ENCODE measurements at places on chromosomes 5 and 9. TPM values are rescaled to one million over a fixed set of nuclear protein-coding genes. Genes with fewer than 3 reads are reported as not detected.

TAF11L2 gene
- not detected for total RNA-seq

- no peaks in the 10 kb centered on the region for H3K27me3 ChIP-seq
- no peaks in the 10 kb centered on the region for H3K36me3 ChIP-seq
- no peak overlapping the region for H3K4me3 ChIP-seq
- no peak for DNase-seq
These were observed 184.8 kb upstream of the RASEF start for GRCh38 chr9:83247732-83248131.

EGFLAM gene
- 1.4 TPM for total RNA-seq

CER1 gene
- not detected for total RNA-seq

ABL1 gene
- 61.4 TPM for total RNA-seq

DNA sequence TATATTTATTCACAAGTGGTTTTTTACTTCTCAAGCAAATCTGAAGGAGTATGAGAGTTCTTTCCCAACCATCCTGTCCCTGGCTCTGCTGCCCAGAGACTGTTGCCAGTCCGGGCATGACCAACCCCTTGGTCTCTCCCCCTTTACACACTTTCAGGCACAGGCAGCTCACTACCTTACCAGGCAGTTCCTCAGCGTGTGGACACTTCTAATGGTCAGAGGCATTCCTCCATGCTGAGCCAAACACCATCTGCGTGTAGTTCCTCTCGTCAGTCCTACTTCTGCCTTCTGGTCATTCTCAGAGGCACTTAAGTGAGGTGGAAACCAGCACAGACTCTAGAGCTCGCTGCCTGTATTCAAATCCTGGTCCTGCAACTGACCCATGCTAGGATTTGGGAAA is 56.1 kb downstream of the TSTD2 start:
- peaks cover 40% of the 10 kb centered on the region for H3K36me3 ChIP-seq
- no peaks in the 10 kb centered on the region for H3K27me3 ChIP-seq
- H3K4me1 ChIP-seq = no peaks in the 10 kb centered on the region
- no peak overlapping the region for H3K4me3 ChIP-seq

GRCh38 chr5:36151434-36152323 is at the start of the genes LMBRD2 and SKP2:
LMBRD2 (minus strand) TSS chr5:36151887; CDS start chr5:36143349, 8,538 bp downstream.
SKP2 (plus strand) TSS chr5:36152111; CDS start chr5:36152263, 152 bp downstream.
- peak; percentile 96 for DNase-seq
- H3K4me1 ChIP-seq = peaks cover 74% of the 10 kb centered on the region
- peak within 1 kb of the TSS; percentile 85 for H3K27ac ChIP-seq
- peaks cover 18% of the 10 kb centered on the region for H3K36me3 ChIP-seq
- H3K27me3 ChIP-seq = no peaks in the 10 kb centered on the region

GRCh38 chr5:116527582-116527981 is 47.0 kb downstream of the SEMA6A start:
- no peaks in the 10 kb centered on the region for H3K27me3 ChIP-seq
- no peaks in the 10 kb centered on the region for H3K36me3 ChIP-seq
- no peak overlapping the region for H3K4me3 ChIP-seq
- H3K4me1 ChIP-seq = peaks cover 6% of the 10 kb centered on the region
- H3K27ac ChIP-seq = no peak overlapping the region
- no peak for DNase-seq

DNA sequence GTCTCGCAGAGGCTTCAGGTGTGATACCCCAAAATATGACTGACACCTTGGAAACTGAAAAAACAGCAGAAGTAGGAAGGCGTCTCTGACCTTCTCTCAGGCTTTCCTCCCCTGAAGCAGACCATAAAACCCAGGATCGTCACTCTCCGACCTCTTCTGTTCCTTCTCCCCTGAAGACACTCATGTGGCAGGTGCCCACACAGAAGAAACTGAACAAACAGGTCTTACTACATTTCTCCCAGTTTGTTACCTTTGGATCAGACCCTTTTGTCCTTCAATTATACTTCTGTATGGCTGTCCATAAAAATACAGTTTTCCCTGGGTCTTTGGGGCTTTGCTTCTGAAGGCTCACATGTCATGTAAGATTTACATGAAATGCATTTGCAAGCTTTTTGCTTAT is 10.3 kb upstream of the PRUNE2 start:
- no peak overlapping the region for H3K27ac ChIP-seq

DNA sequence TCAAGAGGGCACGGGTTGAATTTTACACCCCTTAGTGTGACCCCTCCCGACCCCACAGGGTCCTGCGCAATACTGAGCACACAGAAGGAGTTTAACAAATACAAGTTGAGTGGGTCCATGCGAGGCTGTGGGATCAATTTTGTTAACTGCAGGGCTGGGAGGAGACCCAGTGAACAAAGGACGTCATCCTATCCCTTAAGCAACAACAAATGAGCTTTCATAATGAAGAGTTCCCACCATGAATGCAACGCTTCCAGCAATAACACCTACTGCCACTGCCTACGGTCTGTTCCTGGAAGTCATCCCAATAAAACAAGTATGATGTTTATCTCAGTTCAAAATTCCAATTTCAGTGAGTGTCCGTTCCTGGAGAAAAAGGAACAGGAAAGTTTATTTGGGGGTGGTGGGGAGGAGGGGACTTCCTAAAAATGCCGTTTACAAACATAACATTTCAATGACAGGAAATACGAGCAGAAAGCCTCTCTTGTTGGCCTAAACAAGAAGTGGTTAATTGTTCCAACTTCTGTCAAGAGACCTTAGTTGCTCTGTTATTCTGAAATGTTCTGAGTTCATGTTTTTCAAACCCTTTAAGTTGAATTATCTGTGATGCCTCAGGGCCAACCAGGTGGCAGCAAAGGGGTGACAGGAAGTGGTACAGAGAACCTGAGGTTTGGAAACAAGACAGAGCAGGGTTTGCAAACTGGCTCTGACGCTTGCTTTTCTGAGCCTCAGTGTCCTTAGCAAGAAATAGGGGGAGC is 65.8 kb upstream of the PLPP6 start:
- no peak overlapping the region for H3K4me3 ChIP-seq
- H3K36me3 ChIP-seq = peaks cover 12% of the 10 kb centered on the region
- peaks cover 10% of the 10 kb centered on the region for H3K4me1 ChIP-seq

GRCh38 chr9:120918931-120919842 is 7.4 kb downstream of the TRAF1 start:
- DNase-seq = no peak
- peak overlapping the region; percentile 93 for H3K27ac ChIP-seq
- no peak overlapping the region for H3K4me3 ChIP-seq
- peaks cover 91% of the 10 kb centered on the region for H3K4me1 ChIP-seq

ANXA2R gene
- 3.5 TPM for total RNA-seq

DNA sequence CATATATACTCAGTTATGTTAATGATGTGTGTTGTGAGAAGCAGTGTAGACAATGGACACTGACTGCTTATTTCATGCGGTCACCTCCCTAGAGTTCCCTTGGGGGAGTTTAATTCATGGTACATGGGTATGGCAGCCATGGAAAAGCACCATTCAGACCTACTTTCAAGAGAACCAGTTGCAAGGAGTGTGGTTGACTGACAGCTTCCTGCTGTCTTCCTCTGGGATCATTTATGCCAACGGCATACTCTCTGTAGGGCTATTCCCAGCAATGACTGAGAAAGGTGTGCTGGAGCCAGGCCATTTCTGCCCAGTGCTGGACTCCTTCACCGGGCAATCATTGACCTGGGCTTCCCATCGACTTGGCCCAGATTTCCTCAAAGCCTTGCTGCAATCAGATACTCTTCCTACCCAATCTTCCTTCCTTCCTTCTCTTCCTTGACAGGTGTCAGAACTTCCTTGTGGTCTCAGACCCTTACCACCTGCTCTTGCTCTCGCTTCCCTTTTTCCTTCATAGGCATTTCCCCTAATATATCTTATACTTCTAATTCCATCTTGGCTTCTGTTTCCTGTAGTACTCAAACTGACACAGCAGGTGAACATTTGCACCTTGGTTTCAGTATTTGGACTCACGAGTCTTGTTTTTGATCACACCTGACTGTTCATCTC is 3.4 kb upstream of the CLINT1 start:
- H3K27ac ChIP-seq = no peak overlapping the region
- H3K36me3 ChIP-seq = no peaks in the 10 kb centered on the region
- DNase-seq = no peak
- H3K27me3 ChIP-seq = no peaks in the 10 kb centered on the region

INSL4 gene
- not detected for total RNA-seq

- no peak overlapping the region for H3K27ac ChIP-seq
- DNase-seq = no peak
- H3K4me1 ChIP-seq = no peaks in the 10 kb centered on the region
- no peak overlapping the region for H3K4me3 ChIP-seq
These were observed 83.4 kb downstream of the LPAR1 start for GRCh38 chr9:110954822-110955291.

- DNase-seq = no peak
- H3K36me3 ChIP-seq = no peaks in the 10 kb centered on the region
- no peaks in the 10 kb centered on the region for H3K4me1 ChIP-seq
- no peak overlapping the region for H3K27ac ChIP-seq
- H3K4me3 ChIP-seq = no peak overlapping the region
- H3K27me3 ChIP-seq = no peaks in the 10 kb centered on the region
These were observed 14.7 kb upstream of the MLLT3 start for GRCh38 chr9:20636888-20637440.

DNA sequence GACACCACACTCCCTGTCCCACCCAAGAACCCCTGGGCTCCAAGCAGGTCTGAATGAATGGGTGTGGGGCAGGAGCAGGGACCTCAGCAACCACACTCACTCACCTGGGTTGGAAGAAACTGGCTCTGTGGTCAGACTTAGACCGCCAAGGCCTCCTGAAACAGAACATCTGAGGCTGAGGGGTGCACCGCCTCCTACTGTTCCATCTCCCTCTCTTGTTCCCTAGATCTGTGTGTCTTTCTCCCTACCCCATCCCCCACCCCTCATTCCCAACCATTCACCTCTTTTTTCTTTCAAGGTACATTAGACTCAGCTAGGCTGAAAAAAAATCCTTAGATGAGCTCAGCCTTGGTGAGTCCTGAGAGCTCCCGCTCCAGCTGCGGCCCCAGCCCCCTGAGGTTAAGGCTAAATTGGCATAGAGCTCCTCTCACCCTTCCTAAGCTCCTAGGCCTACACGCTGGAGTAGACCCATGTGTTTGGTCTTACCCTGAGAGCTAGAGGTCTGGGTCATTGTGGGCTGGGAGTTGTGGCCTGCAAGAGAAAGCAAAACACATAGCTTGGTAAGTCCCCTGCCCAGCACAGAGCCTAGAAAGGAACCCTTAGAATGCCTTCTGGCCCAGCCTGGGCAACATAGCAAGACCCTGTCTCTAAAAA is 4.8 kb downstream of the ECSCR start:
- H3K4me3 ChIP-seq = no peak overlapping the region
- DNase-seq = no peak
- H3K27me3 ChIP-seq = no peaks in the 10 kb centered on the region
- H3K4me1 ChIP-seq = peaks cover 10% of the 10 kb centered on the region
- no peak overlapping the region for H3K27ac ChIP-seq

GRIN3A gene
- 0.18 TPM for total RNA-seq

Measured in stomach (tissue), 19 donors.